ENCODE measurements at places on chromosomes 16 and 17.

GRCh38 chr16:66746682-66747081 is 4.7 kb downstream of the DYNC1LI2 start:
- no peak for DNase-seq

GRCh38 chr17:27385626-27386025 is 70.6 kb upstream of the KSR1 start:
- DNase-seq: no peak

DNA sequence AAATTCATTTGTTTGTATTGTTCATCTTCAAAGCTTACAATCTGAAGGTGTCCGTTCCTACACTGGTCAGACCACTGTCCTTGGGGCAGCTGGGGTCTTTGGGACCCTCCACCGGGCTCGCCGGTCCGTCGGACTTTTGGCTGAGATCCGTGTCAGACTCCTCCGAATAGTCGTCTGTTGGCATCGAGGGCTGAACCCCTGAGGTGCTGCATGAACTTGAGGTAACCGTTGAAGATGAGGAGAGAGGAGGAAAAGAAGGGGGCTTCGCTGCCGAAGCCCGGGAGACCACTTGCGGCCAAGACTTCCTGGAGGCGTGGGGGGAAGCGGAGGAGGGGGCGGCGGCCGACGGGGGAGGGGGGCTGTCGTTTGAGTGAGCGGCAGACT is 260.8 kb downstream of the ZFHX3 start:
- no peak for DNase-seq

DNA sequence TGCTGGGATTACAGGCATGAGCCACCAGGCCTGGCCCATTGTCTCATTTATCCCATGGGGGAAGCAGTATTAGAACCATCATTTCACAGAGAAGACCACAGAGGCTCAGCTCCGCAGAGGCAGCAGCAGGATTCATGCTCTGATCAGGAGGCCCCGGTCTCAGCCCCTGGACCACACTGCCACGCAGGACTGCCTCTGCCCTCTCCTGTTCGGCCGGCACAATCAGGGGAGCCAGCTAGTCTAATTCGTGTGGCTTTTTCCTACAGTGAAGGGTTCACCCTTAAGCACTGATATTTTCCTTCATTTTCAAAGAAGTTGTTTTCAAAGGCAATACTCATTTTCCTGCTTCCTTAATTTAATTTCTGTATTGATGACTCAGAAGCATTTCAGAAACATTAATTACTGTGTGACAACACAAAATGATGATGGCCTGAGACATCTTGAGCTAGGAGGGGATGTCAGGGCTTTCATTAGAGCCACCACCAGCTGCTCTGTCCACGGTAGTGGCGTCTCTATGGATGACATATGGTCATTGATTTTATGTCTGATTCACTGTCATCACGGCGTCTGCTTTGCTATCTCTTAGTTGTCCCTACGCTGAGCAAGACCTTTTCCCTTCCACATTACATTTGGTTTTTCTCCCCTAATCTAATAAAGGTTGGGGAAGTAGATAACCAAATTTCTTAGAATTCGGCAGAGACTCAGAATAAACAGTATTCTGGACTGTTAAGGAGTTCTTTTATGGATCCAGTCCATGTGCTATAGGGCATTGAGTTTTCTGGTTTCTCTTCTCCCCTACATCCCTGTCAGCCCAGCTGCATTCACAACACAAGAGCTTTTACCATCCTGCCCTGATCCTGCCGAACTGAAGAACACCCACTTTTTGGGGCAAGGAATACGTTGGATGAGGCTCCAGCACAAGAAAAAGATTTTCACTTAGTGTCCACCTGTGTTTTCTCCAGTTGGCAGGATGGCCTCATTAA is 314.0 kb downstream of the SLC39A11 start:
- DNase-seq: no peak

DNA sequence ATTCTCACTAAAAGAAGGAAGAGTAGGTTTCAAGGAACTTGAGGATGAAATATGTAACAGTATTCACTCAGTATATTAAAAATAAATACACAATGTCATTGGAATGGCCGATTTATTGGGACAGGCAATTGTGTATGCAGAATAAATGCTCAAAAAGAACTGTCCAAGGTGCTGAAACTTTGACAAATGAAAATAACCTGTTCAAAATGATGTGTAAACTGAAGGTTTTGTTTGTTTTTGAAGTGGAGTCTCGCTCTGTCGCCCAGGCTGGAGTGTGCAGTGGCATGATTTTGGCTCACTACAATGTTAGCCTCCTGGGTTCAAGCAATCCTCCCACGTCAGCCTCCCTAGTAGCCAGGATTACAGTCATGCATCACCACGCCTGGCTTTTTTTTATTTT is 318.7 kb upstream of the RBFOX1 start:
- no peak for DNase-seq

DNA sequence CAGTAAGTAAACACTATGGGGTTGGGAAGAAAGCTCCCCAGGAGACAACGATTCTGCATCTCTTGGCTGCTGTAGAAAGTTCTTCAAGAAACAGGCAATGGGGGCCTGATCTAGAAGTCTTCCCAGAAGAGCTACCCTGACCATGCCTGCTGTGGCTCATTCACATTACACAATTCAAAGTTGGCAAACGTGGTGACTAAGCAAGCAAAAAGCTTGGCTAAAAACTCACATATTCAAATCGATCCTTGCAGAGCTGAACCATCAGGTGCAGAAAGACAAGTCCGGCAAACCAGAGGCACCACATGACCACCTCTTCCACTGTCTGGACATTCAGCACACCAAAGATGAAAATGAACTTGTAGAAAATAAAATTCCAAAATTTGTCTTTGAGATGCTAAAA is 16.1 kb downstream of the AMFR start:
- no peak for DNase-seq

Measured in activated naive CD4-positive, alpha-beta T cell (primary cell).